Activated CD4-positive, alpha-beta T cell treated with anti-CD3 and anti-CD28 coated beads, Interleukin-2, amount 50 U/mL, for 24 hours (primary cell): ENCODE measurements at places on chromosomes 5 and 9.

DNA sequence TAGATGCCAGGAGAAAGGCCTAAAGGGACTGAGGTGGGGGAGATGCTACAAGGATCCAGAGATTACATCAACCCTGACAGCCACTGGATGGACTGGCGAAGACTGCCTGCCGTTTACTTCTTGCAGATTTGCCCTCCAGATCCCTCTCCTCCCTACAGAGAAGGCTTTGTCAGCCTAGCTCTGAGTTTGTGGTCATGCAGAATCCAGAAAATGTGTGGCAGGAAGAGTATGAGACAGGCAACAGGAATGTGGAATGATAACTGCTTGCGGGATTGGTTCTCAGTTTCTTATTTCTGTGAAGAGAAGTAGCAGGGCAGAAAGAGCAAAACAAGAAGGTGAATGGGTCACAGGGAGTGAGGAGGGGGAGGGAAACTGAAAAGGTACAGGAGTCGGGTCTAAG, 129.6 kb downstream of the TLE1 start:
- no peak for DNase-seq

GRCh38 chr5:53537711-53538110, 22.7 kb upstream of the NDUFS4 start:
- DNase-seq = no peak

- DNase-seq = no peak
These were observed 21.3 kb downstream of the WWC1 start for GRCh38 chr5:168312606-168313295.

- no peak for DNase-seq
These were observed 143.2 kb downstream of the C9orf152 start for GRCh38 chr9:110064803-110065202.

GRCh38 chr5:148467958-148468357, 84.2 kb downstream of the FBXO38 start:
- no peak for DNase-seq

DNA sequence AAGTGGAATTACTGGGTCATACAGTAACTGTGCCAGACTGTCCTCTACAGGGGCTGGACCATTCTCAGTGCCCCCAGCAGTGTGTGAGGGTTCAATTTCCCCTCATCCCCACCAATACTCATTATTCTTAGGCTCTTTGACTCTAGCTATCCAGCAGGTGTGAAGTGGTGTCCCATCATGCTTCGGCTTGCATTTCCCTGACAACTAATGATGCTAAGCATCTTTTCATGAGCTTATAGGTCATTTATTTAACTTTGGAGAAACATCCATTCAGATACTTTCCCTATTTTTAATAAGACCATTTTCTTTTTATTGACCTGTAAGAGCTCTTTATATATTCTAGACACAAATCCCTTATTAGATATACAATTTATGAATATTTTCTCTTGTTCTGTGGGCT, 63.6 kb downstream of the ADAMTS2 start:
- no peak for DNase-seq

DNA sequence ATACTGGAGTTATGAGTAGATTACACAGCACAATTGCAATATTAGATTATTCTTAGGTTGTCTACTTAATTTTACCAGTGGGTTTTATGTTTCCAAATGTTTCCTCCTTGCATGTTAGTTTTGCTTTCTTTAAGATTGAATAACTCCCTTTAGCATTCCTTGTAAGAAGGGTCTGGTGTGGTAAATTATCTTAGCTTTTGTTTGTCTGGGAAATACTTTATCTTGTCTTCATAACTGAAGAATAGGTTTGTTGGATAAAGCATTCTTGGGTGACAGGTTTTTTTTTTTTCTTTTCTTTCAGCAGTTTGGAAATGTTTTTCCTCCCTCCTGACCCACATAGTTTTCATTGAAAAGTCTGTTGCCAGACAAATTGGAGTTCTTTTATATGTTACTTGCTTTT, 531.1 kb downstream of the ANXA1 start:
- no peak for DNase-seq

DNA sequence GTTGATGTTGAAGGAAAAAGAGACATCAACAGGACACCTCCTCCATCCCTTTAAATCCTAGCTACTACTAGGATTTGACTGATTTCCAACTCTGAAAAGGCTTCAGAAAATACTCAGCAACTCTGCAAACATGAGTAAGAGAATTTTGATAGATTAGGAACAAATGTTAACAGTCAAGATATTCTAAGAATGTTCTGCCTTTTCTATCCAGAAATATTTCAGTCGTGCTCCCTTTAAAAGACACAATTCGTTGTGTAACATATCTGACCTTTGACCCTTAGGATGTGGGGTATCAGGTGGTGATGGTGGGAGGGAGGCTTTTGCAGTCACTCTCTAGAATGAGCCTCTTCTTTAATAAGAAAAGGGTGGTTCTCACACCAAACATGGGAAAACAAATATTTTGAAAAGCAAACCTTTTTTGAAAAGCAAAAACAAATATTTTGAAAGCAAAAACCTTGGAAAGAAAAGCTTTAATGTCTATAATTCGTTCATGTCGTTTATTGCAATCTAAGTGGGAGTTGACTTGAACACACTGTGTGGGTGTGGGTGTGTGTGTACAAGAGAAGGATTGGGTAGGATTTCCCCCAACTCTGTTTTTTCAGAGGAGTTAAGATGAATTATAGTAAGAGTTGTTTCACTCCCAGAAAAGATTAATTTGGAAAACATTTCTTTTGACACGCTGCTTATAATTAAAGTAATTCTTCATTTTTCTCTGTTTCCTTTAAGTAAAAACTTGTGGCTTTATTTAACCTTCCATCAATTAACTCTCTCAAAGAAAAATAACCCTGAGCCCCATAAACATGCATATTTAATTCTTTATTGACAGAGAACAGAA, 152.8 kb downstream of the TMEM167A start:
- no peak for DNase-seq

DNA sequence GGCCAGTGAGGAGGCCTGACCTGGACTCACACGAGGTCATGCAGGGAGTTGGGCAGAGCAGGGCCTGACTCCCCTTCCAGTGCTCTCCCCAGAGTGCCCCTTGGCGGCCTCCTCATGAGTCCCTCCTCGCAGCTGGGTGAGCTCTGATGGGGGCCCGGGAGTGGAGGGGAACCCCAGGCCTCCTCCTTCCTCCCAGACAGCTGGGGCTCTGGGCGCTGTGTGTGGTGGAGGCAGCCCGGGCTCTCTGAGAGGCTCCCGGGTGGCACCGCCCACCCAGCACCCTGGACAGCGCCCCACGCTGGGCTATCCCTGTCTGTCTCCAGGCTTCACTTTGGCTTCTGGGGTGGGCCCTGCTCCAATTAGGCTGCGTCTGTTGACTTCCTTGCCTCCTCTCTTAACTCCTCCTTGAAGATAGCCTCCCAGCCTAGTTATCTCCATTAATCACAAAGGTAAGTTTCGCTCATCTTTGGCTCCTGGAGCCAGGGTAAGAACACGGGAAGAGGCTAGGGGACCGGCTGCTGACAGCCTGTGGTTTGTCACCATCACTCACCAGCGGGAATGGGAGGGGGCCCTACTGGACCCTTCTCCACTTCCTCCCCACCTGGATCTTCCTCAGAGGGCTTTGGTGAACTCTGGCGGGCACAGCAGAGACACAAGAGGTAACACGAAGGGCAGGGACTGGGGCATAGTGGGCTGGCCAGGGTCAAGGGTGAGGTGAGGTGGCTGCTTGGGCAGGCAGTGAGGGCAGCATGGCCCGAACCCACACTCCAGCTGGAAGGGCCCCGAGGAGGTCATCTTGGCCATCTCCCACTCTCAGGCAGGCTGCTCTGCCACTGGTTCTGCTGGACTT, 13.1 kb downstream of the PSD2 start:
- no peak for DNase-seq

DNA sequence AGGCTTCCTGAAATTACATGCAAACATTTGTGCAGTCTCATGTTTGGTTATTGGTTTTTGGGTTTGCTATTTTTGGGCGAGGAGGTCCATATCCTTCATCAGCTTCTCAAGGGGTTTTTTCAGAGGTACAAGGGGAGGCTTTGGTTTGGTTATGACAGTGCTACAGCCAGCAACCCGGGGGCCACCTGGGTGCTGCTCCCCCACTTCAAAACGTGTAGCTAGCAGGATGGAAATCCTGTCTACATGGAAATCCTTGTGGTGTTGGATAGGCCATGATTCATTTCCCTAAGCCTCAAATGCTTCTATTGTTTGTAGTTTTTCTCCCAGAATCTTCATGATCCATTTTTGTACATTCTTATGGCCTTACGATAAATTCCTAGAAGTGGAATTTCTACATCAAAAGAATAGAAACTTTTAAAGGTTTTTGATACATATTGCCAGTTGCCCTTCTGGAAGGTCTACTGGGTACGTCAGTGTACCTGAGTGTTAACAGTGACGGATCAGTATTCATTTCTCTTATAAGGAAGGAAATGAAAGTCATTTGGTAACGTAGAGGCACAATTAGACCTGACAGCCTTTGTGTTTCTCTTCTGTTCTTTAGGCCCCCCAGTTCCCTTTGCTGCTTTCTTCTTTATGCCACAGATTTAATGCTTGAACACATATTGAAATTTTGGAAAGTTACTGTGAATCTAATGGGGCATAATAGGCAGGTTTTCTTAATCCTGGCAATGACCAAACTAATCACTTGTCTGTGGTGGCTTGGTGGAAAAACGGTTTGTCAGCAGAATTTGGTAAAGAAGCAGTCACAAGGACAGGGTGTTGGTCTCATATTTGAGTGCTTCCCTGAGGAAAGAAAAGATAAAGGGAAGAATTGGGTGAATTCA, 69.7 kb upstream of the ABL1 start:
- no peak for DNase-seq

GRCh38 chr5:142259758-142260157, 65.1 kb downstream of the SPRY4 start:
- no peak for DNase-seq

DNA sequence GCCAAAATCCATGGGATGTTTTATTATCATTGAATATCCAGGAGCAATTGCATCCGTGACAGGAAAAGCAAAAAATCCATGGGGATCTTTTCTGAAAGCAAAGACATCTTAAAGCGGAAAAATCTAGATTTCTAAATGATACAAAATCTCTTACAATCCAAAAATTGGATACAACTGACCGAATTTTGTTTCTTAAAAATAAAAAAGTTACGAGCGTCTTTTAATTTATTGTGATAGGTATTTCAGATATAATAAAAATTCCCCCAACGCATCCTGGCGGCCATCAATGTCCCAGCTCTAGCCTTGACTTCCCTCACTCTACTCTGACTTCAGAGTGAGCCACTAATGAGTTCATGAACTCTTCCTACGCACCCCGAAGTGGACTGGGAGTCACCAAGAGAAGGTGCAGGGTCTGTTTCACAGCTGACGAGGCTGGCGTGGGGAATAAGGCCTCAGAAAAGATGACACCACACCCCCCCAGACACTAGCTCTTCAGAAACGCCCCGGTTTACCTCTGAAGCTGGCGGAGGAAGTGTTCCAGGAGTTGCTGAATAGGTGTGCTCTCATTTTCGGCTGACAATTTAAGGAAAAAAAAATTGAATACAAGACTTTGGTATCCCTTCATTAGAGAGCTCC, 3.4 kb downstream of the BRD9 start:
- DNase-seq = no peak

GRCh38 chr9:129496473-129497004, 124.4 kb downstream of the C9orf50 start:
- peak; percentile 68 for DNase-seq

- no peak for DNase-seq
These were observed 233.0 kb upstream of the ATP10B start for GRCh38 chr5:161085056-161085455.

GRCh38 chr5:123997064-123997461, 485.1 kb downstream of the CSNK1G3 start:
- DNase-seq = no peak

DNA sequence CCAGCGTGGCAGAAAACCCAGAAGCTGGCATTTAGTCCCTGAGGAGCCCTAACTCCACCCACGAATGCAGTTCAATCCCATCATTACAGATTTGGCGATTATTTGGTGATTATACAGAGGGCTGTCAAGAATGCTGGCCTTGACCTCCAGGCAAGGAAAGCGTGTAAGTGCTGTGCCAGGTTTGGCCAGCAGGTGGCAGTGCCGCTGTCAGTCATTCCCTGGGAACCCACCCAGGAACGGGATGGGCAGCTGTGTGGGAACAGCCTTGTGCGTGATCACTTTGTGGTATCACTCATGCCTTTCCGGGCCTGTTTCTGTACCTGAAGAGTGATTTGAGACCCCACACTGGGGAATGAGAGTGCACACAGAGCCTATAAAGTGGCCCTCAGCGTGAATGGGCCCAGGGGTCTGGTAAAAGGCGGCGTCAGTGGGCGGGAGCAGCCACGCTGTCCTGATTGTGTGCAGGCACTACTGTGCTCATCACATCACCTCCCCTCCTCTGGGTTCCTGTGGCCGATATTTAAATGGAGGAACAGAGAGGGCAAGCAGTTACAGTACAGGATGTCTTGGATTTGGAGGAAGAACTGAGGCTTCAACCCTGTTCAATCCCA, 215.6 kb downstream of the ROR2 start:
- DNase-seq = peak; percentile 42

GRCh38 chr5:142036918-142037317, 24.1 kb upstream of the GNPDA1 start:
- DNase-seq = no peak

- DNase-seq = no peak
These were observed 1215.9 kb downstream of the EFNA5 start for GRCh38 chr5:106454651-106455415.

DNA sequence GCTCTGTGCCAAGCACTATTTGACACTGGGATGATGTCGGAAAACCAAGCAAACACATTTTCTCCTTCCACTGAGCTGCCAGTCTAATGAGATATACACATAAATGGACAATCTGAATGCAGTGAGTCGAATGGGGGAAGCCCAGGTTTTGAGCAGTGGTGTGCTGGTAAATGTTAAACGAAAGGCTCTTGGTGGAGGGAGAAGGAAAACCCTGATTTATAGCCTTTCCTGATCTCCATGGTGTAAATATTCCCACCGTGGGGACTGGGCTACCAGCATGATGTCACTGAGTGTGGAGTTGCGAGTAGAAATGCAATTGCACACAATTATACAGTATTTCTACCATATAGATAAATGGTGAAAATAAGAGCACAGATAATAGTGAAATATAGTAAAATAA, 5.0 kb upstream of the GSN start:
- DNase-seq = no peak

DNA sequence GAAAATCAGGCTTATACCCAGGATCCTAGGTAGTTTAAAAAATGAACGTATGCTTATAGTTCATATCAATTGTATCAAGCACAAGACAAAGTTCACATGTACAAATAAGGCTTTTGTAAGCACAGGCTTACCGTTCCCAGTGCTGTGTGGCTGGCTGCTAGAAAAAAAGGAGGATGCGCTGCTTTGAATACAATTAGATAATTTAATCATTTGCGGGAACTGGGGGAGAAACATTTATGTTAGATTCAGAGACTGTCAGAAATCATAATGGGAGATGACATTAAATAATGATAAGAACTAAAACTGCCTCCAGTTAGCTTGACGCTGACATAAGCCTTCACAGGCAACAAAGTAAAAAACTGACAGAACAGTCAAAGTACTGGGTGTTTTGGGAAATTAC, 93.2 kb downstream of the FNBP1 start:
- no peak for DNase-seq

GRCh38 chr9:123290764-123291163, 22.4 kb upstream of the STRBP start:
- no peak for DNase-seq
